Cardiac septum (tissue), 1 donor: ENCODE measurements at places on chromosomes 3 and 15.

- DNase-seq = no peak
These were observed 49.1 kb downstream of the CA12 start for GRCh38 chr15:63332367-63333124.

DNA sequence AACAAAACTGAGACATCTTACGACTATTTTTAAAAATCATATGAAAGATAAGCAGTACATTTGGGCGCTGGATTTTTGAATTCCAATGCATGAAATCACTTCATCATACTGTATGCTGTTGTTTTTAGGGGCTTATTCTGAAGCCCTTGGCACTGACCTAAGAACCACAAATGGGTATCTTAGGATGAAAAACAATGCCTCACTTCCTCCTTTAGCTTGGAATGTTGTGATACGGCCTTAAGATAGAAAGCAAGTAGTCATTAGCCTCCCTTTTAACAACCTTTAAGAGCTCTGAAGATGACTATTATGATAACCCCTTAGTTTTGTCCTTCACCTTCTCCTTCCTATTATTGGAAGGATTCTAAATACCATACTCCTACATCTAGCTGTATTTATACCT, 289.8 kb downstream of the ARPP21 start:
- DNase-seq = no peak

DNA sequence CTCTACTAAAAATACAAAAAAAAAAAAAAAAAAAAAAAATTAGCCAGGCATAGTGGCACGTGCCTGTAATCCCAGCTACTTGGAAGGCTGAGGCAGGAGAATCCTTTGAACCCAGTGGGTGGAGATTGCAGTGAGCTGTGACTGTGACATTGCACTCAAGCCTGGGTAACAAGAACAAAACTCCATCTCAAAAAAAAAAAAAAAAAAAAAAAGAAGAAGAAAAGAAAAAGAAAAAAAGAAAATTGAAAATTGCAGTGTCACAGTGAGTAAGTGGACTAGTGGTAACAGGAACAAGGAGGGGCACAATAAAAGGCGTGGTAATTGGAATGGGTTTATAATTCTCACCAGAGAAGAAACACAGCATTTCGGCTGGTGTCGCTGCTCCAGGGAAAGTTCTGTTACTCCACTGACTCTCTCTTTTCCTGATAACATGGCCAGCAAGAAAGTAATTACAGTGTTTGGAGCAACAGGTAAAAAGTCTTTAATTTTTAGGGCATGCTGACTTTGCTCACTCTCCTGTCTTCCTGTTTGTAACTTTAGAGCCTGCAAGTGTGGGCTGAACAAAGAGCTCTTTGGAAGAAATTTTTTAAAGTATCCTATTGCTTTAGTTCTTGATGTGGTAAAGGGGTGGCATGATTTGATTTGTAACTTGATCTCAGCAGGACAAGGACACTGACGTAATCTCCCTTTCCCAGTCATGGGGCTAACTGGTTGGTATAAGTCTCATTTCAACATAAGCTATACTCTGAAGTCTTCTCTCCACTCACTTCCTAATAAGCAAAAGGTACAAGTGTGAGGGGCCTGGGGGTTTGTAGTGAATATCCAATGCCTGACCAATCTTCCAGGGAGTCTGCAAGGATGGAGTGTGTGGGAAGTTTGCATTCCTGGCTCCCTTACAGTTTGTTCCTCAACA, 22.1 kb upstream of the TRA2B start:
- DNase-seq = no peak

DNA sequence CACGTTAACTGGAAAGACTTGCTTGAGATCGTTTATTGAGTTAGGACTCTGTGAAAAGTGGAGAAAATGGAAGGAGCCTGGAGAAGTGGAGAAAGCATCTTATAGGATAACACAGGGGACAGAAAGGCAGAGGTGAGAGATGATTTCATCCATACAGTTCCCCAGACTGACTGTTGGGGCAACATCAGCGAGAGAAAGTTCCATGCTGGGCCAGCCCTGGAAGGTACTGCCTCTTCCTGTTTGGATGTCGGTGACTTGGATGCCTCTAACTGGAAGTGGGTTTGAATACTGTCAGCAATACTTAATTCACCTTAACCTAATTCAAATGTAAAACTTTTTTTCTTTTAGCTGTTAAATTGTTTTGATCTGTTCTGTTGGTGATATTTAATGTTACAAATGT, 32.3 kb downstream of the ATP13A5 start:
- no peak for DNase-seq
